Activated CD4-positive, alpha-beta T cell treated with anti-CD3 and anti-CD28 coated beads for 48 hours (primary cell): ENCODE measurements at places on chromosomes 4 and X.
A peak's percentile ranks its signal among the peaks of the same experiment; 100 is the strongest.

- DNase-seq = peak; percentile 58
Observed at GRCh38 chr4:2413821-2414610, 4.4 kb downstream of the ZFYVE28 start.

DNA sequence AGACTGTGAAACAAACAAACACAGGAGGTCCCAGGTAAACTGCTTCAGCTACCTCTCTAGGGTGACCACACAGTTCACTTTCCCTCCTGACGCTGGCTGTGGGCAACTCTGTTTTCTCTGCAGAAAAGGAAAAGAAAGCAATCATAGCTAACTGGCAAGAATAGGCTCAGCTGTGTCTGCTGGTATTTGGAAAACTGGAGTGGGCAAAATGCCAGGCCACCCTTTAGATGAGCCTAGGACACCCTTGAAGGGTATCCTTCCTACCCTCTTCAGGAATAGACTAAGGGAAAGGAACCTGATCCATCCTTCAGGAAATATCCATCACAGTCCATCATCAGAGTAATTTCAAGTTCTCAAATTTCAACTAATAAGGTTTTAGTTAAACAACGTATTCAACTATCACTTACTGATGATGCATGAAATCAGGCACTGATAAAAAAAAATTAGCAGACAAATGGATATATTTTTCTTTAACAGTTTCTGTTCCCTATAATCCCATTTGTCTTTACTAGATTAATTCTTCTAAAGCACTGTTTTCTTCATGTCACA lies 60.9 kb downstream of the CAMK2D start:
- no peak for DNase-seq

GRCh38 chrX:80828232-80828631 lies 18.6 kb upstream of the BRWD3 start:
- no peak for DNase-seq

- no peak for DNase-seq
Observed at GRCh38 chr4:142728233-142728632, 117.9 kb downstream of the INPP4B start.

GRCh38 chrX:16376056-16376455 lies 208.8 kb downstream of the MAGEB17 start:
- DNase-seq = no peak

GRCh38 chr4:3685081-3685645 lies 81.0 kb upstream of the ADRA2C start:
- no peak for DNase-seq

DNA sequence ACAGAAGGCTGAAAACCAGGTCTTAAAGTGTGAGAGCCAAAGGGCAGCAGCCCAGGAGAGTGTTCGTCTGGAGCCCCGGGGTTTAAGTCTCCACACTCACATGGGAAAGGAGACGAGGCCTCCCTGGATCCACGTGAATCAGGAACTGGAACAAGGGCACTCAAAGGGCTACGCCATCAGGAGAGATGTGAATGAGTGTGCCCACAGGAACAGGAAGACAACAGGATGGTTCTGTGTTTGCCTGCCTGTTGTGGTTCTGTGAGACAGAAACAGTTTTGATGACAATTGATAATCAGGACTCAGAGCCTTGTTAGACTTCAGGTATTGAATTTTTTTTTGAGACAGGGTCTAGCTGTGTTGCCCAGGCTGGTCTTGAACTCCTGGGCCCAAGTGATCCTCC lies 4.9 kb upstream of the CTBP1 start:
- no peak for DNase-seq

GRCh38 chr4:45939056-45939455 lies 184.8 kb downstream of the GABRG1 start:
- no peak for DNase-seq

DNA sequence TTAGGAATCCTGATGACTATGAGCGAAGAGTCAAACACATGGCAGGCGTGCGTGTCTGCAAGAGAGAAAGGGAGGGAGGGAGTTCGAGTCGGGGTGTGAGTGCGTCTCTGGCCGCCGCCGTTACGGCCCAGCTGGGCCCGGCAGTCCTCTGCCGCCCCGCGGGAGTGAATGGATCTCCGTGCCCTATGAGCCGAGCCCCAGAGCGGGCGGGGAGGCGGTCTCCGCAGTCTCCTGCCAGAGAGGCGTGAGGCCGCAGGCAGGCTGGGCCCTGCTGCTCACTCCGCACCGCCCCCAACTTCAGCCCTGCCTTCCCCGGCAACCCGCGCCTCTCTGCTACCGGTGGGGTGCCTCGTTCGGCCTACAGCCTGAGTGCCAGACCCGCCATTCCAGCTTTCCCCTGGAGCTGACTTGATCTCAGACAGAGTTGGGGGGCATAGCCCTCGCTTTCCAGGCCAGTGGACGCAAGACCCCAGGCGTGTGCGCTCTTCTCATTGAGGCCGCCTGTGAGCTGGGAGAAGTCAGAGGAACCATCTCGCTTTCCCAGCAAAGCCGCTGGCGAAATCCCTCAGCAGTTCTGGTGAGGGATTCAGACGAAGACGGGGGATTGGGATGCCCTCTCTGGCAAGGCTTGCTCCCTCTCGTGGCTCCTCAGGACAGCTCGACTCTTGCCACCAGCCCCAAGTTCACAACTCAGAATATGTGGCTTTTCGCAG lies 1.4 kb downstream of the SLC16A2 start:
- no peak for DNase-seq

- DNase-seq = peak; percentile 89
Observed at GRCh38 chrX:48917139-48918001, 1.5 kb downstream of the PIM2 start.

DNA sequence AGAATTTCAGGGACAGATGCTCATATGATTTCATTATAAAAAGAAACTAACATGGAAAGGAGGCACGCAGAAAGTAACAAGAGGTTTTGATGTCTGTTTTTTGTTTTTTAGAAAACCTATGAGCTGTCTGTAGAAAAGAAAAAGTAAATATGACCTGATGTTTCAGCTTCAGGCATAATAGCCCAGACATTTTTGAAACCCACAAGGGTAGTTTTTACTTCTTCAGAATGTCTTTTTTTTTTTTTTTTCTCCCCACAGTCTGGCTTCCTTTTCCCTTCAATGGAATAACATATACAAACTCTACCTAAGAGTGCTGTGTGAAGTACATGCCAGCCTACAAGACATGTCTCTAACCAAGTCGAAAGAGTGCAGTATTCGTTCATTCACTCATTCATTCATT lies 18.3 kb upstream of the STX18 start:
- DNase-seq = no peak

DNA sequence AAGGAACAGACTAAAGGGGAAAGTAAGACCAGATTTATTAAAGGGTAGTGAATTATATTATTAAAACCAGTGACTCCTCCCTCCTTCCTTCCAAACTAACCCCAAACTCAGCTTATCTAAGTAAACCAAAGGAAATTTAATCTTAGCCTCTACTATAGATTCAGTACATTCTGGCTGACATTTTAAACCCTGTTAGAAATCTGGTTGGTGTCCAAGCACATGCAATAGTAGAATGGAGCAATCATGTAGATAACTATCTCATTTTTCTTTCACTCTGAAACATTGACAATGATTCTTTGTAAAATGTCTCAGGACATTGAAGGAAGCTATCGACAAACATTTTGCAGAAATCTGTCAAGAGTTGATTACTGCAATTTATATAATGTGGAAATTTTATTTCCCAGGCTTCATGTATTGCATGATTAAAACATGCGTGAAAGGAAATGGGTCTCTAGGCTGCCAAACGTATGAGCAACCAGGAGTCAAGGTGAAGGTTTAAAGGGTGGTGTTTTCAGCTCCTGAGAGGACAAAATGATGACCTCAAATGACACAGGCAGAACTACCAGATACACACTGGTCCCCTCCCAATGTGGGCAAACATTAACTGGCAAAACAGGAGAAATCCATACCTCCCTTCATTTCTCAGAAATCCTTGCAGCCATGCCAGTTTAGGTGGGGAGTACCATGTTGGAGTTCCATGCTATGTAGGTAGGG lies 58.2 kb upstream of the RBM47 start:
- no peak for DNase-seq

- no peak for DNase-seq
Observed at GRCh38 chrX:103776546-103776945, at the start of gene PLP1. Gene PLP1, plus strand, starts transcription at chrX:103776840. Its CDS starts 156 bp downstream, at chrX:103776996.

DNA sequence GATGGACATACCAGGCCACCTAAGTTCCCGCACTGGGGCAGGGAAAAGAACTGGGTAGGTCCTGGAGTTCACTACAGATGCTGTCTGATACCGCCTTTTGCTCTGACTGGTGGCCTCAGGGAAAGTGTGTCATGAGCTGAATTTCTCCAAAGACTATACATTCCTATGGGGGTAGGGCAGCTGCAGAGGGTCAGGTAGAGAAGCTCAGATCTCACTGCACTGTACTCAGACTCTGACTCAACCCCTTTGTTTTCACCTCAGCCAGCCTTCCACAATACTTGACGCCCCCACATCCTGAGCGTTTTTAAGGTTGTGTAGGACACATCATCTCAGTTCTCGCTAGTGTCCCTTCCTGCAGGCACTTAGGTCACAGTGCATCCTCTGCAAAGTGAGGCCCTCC lies 7.8 kb downstream of the GATB start:
- peak; percentile 43 for DNase-seq

- no peak for DNase-seq
Observed at GRCh38 chr4:177405508-177405907, 36.7 kb downstream of the AGA start.

- DNase-seq = no peak
Observed at GRCh38 chrX:41381685-41382084, 47.7 kb downstream of the DDX3X start.

- no peak for DNase-seq
Observed at GRCh38 chrX:136168929-136169735, 21.8 kb downstream of the FHL1 start.

GRCh38 chr4:66294638-66295037 lies 624.3 kb upstream of the EPHA5 start:
- no peak for DNase-seq

GRCh38 chr4:158750379-158750778 lies 18.4 kb upstream of the FNIP2 start:
- DNase-seq = no peak

- no peak for DNase-seq
Observed at GRCh38 chr4:102219129-102219528, 126.2 kb downstream of the SLC39A8 start.

- no peak for DNase-seq
Observed at GRCh38 chrX:86141786-86142185, 6.5 kb upstream of the DACH2 start.

GRCh38 chrX:152847281-152847680 lies 16.4 kb downstream of the NSDHL start:
- DNase-seq = no peak

DNA sequence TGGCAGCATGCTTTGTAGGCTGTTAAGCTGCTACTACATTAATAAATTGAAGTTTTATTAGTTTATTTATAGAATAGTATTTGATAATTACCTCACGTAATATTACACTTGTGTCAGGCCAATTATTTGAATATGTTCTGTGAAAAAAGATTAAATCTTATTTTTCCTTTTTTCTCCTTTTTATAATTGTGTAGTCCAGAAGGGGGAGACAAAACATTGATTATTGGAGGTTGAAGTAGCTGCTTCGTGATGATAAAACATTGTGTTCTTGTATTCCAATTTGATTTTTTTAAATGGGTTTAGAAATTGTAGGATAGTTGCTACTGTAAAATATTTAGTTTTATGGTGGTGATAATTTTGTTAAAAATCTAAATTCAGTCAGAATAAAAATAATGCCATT lies 85.7 kb downstream of the DIAPH2 start:
- no peak for DNase-seq

- no peak for DNase-seq
Observed at GRCh38 chr4:128286474-128287058, 1.0 kb downstream of the PGRMC2 start.

- no peak for DNase-seq
Observed at GRCh38 chrX:141279476-141279875, 37.2 kb upstream of the SPANXC start.

GRCh38 chrX:1138476-1139184 lies 73.8 kb downstream of the CRLF2 start:
- no peak for DNase-seq

DNA sequence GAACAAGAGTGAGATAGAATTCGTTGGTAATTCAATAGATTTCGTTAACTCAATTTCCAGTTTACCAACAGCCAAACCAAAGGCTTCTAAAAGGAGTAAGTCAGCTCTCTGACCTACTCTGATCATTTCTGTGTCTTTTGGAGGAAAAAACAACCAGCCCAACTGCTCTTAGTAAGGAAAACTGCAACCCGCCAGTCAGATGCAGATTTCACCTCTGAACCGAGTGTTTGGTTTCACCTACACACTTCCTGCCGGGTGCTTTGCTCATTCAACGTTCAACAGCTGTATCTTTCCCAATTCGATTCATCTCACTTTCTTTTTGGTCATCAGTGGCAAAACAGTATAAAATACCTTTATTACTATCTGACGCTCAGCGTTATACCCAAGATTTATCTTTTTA lies 24.5 kb downstream of the TMSB4X start:
- peak; percentile 68 for DNase-seq

- peak; percentile 54 for DNase-seq
Observed at GRCh38 chr4:98261405-98262291, 464 bp downstream of the RAP1GDS1 start.

DNA sequence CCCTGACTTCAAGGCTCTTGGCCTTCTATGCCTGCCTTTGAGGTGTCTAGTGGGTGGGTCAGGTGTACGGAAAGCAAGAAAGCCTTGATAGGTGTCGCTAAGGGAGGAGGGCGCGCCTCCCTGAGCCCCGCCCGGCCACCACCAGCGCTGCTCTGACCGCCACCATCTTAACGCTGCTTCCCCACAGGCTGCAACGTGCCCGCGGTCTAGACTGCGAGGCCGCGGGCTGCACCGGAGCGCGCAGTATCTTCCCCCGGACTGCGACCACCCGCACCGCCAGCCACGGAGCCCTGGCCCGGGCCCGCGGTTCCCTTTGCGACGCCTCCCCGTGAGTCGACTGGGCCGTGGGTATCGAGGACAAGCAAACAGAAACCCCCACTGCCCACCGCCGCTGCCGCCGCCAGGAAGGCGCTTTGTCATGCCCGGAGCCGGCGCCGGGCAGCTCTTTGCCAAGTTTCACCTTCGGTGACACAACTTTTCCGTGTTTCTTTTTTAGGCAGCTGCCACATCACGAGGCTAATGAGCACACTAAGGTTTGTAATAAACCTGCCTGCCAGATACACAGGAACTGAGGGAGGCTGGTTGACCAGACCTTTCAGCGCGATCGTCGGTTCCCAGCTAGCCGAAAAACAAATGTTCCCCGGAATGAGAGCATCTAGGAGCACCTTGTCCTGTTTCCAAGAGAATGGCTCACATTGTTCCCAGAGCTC lies 335.8 kb upstream of the F9 start:
- peak; percentile 11 for DNase-seq

- DNase-seq = no peak
Observed at GRCh38 chrX:10433296-10433965, 187.0 kb downstream of the MID1 start.

DNA sequence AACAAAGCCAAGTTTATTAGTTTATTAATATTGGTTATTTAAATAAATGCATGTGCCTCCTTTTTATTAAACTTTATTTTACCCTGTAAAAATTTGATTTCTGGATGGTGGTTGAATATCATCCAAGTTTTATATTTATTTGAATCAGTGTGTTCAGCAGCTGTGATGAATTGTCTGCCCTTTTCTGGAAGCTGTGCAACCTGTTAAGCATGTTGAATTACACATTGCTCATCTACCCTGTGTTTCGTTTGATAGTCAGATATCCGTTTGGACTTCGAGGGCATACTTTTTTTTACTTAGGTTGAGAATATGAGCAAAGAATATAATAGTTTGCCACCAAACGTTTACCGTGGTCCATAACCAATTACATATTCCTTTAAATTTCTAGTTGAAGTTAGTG lies 95.8 kb upstream of the TENM3 start:
- no peak for DNase-seq

GRCh38 chr4:106698621-106699195 lies 330.1 kb upstream of the GIMD1 start:
- no peak for DNase-seq

GRCh38 chr4:89929425-89930159 lies 34.9 kb downstream of the MMRN1 start:
- no peak for DNase-seq

- no peak for DNase-seq
Observed at GRCh38 chr4:7906171-7906701, 33.4 kb downstream of the AFAP1 start.
